ENCODE measurements at places on chromosomes 12 and 14. TPM values are rescaled to one million over a fixed set of nuclear protein-coding genes. Genes with fewer than 3 reads are reported as not detected.

CORO1C gene
- 108 TPM for polyA plus RNA-seq

GRCh38 chr12:67509666-67510386 is 138.7 kb upstream of the DYRK2 start:
- DNase-seq = no peak

DNA sequence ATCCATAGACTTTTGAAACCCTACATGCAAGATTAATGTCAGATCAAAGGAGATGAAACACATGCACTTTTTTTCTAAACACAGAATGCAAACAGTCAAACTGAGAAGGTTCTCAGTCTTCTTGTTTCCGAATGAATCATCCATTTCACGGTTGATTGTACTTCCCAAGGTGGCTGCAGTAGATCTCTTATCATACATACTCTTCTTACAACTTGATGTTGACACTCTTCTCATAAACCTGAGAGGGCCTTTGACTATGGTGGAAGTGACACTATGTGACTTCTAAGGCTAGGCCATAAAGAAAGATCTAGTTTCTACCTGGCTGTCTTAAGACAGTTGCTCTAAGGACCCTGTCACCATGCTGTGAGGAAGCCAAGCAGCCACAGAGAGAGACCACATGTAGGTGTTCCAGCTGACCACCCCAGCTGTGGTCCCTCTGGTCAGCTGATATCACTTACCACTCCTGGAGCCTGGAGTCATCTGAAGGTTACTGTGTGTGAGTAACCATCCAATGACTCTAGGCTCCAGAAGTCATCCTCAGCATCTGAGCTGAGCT is 67.2 kb upstream of the HMGA2 start:
- no peak for DNase-seq

- DNase-seq = no peak
Observed at GRCh38 chr12:132608231-132609171, 1.9 kb downstream of the LRCOL1 start.
